ENCODE measurements at places on chromosomes 2 and 18. TPM values are rescaled to one million over a fixed set of nuclear protein-coding genes. Genes with fewer than 3 reads are reported as not detected.

DNA sequence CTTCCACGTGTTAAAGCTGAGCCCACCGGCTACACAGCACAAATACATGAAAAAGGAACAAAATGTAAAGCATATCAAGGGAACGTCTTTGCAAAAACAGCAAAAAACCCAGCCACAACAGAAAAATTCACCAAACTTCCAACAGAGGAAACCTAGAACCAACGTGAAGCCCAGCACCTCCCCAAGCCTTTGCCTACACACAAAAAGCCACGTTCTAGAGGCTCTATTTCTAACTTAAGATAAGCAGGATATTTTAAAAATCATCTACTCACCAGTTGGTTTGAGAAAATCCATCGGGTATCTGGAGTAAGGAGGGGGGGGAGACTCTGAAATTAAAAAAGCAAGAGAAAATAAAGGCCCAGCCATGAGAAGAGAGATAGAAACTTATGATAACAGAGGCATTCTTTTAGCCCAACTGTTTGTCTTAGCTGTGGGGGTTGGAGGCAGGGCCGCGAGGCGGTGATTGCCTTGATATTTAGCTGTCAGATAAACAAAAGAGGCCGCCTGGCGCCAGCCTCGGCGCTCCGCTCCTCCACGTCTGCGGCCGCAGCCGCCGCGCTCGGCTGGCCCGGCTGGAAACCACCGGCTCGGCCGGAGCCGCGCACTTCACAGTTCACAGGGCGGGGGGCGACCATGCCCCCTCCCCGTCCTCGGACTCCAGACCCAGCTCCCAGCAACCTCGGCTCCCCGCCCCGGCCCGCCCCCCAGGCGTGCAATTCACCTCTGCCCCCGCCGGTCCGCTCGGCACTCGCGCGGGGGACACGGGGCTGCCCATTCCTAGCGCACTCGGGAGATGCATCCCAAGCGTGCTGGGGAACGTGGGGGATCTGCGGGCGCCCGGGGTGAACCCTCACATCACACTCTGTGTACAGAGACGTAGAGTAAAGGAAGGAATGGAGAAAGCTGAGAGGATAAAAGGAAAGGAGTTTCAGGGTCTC lies 2.4 kb downstream of the SMAD7 start:
- peak; percentile 66 for DNase-seq

Gene GCG
- not detected for total RNA-seq

DNA sequence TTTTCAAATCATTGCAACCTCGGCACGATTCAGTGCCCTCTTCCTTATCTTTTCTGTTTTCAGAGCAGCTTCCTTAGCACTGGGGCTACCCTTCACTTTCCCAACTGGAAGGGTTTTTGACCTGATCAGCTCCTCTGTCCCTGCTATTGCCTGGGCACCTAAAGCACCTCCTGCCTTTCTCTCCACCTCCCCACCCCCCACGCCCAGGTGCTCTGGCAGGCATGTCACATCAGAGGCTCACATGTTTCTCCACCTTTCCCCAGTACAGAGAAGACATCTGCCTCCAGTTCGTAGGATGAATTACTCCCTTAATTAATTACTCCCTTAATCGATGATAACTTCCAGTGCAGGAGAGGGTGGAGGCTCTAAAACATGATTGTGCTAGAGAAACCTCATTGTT lies 88.7 kb upstream of the LCLAT1 start:
- DNase-seq: no peak

- DNase-seq: no peak
Measured at GRCh38 chr2:9762164-9762563, 81.1 kb upstream of the TAF1B start.

Gene SS18
- total RNA-seq: 88.4 TPM

- no peak for DNase-seq
Measured at GRCh38 chr2:47321006-47321405, 82.0 kb upstream of the MSH2 start.

- DNase-seq: no peak
Measured at GRCh38 chr2:239555571-239555905, 154.7 kb upstream of the HDAC4 start.

- DNase-seq: no peak
Measured at GRCh38 chr2:236180076-236180816, 12.1 kb upstream of the GBX2 start.

DNA sequence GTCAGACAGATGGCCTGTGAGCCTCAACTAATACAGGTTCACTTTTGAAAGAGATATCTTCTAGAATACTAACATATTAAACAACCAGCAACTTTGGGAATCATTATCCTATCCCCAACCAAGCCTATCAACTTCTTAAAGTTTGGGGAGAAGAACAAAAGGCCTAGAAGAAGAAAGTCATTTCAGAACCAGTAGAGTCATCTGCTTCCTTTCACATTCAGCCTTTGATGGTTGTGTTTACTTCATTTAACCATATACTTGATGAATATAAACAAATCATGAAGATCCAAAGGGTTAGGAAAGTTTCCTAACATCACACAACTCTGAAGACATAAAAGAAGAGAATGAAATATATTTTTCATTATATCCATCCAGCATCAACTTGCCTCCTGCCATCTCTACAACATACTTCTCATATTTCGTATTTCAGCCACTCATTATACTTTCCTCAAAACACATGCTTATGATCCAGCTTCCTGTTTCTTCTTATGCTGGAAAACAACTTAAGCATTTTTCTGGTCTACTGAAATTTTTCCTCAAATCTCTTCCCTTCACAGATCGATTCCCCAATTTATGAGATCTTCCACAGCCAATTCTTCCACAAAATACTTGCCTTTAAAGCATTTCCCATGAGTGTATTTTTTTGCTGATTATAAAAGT lies 114.3 kb downstream of the CACNB4 start:
- DNase-seq: no peak

DNA sequence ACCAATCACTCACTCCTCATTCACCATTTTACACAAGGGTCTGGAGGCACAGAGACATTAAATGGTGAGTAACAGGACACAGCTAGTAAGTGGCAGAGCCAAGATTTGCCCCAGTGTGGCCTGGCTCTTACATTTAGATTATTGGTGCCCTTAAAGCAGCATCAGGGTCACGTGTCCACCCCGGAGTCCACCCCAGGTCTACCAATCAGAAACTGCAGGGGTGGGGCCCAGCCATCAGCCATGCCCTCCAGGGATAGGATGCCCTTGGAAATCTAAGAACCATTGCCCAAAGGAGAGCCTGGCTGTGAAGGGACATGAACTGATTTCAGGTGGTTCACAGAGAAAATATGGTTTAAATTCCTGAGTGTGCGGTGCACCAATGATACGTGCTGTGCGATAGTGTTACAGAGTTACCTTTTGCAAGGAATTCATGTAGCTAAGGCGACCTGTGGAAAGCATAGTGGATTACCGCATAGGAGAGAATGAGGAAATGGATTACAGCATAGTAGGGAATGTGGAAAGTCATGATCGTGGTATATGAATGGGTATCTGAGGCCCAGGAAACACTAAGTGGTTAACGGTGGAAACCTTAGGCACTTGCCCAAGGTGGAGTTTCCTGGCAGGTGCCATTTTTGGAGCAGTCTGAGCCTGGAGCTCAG lies 17.8 kb downstream of the IGFBP5 start:
- no peak for DNase-seq

GRCh38 chr18:78376046-78376445 lies 603.6 kb upstream of the SALL3 start:
- DNase-seq: no peak

GRCh38 chr18:49747876-49748275 lies 65.5 kb downstream of the ACAA2 start:
- no peak for DNase-seq

GRCh38 chr2:165452327-165452726 lies 17.2 kb upstream of the CSRNP3 start:
- no peak for DNase-seq

DNA sequence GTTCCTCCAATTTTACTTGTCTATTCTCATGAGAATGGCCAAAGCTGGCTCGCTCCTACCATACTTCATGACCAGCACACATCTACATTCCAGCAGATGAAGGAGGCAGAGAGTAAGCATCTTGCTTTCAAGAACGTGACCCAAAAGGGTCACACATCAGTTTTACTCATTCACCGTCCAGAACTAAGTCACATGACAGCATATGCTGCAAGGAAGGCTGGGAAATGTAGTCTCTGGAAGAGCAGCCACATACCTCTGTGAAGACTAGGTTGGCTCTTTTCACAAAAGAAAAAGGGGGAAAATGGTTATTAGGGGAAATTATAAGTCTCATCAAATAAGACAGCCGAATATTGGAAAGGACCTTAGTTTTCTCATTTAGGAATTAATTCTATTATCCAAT lies 835.3 kb downstream of the EPHA4 start:
- DNase-seq: no peak

DNA sequence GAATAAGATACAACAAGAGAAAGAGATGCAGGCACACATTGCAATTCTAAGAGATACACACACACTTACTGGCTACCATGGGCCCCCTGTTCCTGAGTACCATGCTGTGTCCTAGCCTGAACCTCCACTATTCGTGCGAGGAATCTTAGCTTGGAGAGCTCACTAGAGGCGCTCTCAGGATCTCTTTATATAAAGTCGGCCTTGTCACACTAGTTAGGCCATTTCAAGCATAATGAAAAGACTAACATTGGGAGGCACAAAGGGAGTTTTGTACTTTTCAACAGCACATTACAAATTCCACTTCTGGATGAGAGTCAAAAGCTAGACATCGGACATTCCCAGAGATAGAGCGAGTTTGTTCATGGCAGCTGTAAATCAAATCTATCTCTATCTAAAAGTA lies 365.2 kb downstream of the DSEL start:
- peak; percentile 13 for DNase-seq

Gene SNTG2
- 2.7 TPM for total RNA-seq

Gene IL37
- not detected for total RNA-seq

DNA sequence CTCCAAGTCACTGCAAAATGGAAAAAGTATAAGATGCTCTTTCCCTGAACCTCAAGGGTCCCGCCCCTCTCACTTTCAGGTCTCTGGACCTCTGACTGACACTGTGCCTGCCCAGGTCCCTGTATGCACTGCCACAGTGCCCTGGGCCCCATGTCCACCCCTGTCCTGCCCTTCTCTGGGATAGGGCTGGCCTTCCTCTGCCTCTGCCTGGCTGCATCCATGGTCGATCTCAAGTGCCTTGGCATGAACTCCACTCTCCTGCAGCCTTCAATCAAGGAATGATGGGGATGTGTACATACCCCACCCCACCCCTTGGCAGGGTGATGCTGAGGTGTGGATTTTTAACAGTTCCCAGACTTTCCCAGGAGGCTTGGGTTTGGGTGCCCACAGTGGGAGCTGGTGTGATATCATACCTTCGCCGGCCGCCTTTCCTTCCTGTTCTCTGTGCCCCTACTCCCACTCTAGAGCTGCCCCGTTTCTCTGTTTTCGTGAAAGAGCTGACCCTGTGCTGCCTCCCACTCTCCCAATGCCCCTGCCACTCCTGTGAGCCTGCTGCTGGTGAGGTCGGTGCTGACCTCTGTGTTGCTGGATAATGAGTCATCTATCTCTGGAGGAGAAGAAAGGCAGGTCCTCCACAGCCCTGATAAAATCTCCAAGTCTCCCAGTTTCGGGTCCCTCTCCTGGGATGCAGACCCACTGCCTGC lies 18.9 kb downstream of the PTPN18 start:
- no peak for DNase-seq

DNA sequence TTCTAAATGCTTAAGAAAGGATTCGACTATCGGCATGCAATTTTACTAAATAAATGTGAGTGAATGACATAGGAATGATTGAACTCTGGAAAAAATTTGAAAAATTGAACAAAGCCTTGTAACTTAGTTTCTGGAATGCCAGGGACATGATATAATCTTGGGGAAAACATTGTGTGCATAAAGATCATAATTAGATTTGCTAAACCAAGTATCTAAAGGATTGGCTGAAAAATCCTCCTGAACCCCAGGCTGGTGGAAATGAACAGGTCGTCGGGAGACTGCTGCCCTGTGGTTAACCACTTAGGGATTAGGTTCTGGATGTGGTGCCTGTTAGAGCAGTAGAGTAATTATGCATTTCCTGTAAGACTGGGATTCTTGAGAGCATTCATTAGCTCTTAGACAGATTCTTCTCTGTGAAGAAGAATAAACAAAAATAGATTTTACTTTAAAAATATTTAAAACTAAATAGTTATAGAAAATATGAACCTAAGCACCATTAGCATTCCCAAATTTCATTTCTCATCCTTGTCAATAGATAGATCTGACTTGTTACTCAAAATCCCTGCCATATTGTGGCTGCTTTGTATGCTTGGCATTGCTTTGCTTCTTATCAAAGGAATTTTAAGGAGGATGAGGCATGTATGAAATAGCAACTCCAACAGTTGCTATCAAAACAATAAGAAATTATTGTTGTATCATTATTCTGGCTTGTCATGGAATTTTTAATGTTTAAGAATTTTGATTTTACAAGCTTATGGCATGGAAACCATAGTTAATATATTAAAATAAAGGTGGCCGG lies 55.9 kb downstream of the LYPD6B start:
- no peak for DNase-seq

GRCh38 chr2:65980531-65980930 lies 454.4 kb upstream of the MEIS1 start:
- DNase-seq: no peak
